ENCODE measurements at places on chromosomes 11 and 22.

GRCh38 chr11:86889001-86889341 lies 66.2 kb downstream of the FZD4 start:
- DNase-seq: no peak

- DNase-seq: no peak
Observed at GRCh38 chr11:110112457-110112856, 19.3 kb downstream of the ZC3H12C start.

DNA sequence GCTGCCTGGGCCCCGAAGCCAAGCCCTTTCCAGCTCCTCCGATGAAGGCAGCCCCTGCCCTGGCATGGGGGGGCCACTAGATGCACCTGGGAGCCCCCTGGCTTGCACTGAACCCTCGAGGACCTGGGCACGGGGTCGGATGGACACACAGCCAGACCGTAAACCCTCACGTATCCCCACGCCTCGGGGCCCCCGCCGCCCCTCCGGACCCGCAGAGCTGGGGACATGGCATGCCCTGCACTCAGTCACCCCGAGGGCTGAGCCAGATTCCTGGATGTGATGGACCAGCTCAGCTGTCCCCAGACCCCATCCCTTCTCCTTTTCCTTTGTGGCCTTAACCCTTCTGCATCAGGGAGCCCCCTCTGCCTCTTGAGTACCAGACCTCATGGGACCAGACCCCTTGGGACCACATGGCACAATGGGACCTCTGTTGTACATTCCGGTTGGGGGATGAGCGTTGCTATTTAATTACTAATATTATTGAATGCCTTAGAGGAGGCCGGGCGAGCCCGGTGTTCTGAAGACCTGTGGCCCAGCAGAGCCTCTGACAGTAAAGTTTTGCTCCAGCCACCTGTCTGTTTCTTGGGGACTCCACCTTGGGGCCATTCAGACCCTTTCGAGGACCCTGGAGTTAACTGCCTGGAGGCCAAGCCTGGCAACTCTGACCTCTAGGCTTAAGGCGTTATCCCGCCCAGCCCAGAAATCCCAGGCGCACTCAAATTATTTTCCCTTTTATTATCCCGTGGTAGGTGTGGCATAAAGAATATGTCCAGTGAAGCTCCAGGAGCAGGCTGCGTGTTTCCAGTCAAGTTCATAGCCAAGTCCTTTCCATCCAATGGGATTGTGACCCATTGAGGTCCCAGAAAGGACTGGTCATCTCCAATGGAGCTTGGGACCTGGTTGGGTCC lies 3.0 kb downstream of the RASL10A start:
- no peak for DNase-seq

GRCh38 chr11:72024069-72024754 lies 25.5 kb downstream of the IL18BP start:
- DNase-seq: no peak

GRCh38 chr11:85590848-85591483 lies 36.2 kb downstream of the DLG2 start:
- peak; percentile 1 for DNase-seq

GRCh38 chr22:40044870-40045834 lies 50.4 kb downstream of the FAM83F start:
- DNase-seq: no peak

DNA sequence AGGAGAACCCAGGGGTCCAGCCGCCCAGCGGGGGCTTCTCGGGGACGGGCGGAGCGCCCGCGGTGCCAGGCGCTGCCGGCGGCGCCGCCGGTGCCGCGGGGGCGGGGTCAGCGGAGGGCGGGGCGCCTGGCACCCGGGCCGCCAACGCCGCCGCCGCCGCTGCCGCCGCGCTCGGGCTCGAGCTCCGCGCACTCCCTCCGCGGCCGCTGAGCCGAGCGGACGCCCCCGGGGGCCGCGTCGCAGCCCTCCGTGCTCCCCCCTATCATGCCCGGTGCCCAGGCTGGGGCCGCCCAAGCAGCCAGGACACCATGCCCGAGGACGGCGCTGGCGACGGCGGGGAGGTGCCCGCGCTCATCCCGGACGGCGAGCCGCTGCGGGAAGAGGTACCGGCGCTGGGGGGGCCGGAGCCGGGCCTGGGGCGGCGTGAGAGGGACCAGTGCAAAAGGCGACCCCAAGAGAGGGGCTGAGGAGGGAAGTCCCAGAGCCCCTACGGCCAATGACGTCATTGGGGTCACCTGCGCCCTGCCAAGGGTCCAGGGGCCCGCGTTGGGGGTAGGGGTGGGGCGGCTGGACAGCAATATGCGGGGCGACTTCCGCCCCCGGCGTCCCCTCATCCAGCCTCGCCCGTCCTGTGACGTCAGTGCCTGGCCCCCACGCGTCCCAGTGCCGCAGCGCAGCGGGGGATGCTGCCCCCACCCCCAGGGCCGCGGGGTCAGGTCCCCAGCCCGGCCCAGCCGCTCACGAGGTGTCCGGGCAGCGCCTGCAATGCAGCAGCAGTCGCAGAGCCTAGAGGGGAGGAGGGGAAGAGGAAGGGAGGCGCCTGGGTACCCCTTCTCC lies at the start of gene TMEM151A:
Gene TMEM151A (plus strand): TSS at position 189 of the 837 bp plus-strand sequence. CDS start 120 bp downstream, at position 309.
- no peak for DNase-seq

DNA sequence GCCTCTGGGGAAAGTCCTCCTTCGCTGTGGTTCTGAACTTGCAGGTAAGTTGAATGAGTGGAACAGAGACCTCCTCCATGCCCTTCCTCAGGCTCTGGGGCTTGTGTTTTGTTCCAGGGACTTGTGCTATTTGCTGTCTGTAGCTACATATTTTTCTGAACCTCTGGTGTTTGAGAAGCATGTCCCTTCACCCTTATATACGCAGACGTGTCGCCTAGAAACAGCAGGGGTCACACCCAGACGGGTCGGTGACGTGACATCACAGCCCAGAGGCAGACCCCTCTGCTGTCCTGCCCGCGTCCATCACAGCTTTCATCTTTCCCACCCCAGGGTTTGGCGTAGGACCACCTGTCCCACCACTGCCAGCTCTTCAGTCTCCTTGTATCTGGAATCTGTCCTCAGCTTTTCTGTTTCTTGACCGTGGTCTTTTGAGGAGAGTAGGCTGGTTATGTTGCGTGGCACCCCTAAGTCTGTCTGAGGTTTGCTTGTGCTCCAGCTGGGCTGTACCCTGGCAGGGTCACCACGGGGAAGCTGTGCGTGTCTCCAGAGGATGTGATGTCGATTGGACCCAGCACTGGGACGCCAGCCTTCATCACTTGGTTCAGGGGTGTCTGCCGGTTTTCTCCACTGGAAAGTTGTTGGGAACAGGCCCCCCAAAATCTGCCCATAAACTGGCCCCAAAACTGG lies 13.4 kb upstream of the MUC5B start:
- no peak for DNase-seq

DNA sequence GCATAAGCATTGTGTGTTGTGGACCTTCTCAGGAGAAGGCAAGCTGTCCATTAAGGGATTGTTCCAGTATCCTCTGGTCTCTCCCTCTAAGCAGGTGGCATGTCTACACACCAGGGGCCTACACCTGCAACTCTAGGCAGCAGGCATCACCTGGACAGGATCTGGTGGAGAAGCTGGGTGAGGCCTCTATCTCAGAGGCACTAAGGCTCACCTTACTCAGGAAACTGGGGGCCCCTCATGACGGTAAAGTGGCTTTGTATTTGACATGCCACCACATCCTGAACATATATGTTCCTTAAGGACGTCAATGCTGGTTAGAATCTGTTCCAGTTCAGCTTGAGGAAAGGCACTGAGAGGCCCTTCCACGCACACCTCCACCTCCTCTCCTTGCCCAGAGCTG lies 891.3 kb downstream of the OPCML start:
- no peak for DNase-seq

DNA sequence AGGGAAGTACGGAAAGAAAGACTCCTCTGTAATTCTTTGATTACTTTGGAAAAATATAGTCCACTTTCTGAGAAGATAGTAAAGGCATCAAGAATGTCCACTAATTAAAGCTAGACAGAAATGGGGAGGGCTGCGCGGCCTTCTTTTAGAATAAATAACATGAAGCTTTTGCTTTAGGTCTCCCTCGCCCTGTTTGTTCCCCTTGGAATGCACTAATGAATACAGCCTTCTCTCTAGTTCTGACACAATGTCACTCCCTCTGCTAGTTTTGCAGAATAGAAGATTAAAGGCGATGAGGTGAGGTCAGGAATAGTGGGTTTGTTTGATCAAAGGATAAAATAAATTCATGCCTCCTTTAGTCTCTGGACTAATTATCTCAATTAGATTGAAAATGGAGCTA lies 543.9 kb downstream of the OPCML start:
- DNase-seq: no peak

- peak; percentile 48 for DNase-seq
Observed at GRCh38 chr22:37538590-37539357, 19.6 kb upstream of the CARD10 start.

DNA sequence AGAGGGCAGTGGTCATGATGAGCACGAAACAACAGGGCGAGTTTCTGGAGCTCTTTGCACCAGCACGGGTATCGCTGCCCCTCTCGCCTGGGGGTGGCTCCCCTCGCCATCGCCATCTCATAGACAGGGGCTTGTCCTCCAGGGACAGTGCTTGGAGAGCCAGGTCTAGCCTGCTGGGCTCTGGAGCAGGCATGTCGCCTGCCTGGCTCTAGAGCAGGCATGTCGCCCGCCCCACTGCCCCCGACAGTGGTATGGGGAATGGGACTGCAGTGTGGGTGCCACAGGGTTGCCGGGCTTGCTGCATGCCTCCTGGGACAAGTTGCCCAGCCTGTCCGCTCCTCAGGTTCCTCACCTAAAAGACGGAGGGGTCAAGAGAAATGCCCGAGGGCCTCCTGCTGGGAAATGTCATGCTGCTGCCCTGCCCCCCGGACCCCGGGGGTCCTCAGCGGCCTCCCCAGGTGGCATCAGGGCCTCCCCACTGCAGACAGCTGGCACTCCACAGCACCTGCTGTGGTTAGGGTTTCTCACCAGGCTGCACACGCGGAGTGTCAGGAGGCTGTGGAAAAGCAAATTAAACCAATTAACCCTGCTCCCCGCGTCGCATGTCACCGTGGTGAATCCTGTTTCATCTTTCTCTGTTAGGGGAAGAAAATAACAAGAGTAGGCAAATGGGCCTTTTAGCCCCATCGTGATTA lies 403.0 kb downstream of the TBC1D22A start:
- no peak for DNase-seq

GRCh38 chr11:113351480-113351879 lies 36.1 kb upstream of the ANKK1 start:
- no peak for DNase-seq

DNA sequence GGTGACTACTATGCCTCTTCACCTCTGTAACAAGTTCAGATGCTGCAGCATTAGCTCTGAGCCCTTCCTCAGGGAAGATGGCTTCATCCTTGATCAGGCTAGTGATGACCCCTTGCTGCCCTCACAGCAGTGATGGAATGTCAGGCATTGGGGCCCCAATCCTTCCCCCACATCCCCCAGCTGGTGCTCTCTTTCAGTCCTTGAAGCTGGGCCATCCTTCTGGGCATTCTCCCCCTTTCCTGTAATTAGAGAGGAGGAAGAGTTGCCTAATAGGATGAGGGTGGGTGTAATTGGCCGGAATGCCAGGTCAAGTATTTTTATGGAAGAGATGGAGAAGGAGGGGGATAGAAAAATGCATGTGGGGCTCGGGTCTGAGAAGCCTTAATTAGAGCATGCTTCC lies 62.6 kb downstream of the TRAF6 start:
- DNase-seq: no peak

GRCh38 chr11:102451041-102451680 lies 1.4 kb downstream of the TMEM123 start:
- DNase-seq: no peak

DNA sequence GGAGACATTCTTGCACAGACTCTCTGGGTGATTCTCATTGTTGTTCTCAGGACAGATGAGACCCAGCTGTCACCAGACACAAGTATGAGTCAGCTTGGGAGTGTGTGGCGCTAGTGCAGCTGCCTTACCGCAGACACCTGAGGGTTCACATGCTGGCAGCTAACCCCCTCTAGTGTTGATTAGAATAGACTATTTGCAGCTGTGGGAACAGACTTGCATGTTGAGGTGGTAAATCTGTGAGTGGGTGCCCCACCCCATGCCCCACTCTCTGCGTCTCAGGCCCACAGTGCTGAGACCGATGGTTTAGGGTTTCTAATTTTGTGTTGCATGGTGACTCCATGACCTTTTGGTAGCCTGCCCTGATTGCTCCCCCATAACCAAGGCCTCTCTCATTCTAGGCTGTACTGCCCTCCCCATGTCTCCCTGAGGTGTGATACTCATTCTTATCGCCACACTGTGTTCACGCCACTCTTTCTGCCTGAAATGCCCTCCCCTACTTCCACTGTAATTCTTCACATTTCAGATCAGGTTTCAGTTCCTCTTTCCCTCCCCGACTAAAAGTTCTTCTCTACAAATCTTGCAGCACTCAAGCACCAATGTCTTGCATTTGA lies 73.7 kb upstream of the KIRREL3 start:
- DNase-seq: no peak

DNA sequence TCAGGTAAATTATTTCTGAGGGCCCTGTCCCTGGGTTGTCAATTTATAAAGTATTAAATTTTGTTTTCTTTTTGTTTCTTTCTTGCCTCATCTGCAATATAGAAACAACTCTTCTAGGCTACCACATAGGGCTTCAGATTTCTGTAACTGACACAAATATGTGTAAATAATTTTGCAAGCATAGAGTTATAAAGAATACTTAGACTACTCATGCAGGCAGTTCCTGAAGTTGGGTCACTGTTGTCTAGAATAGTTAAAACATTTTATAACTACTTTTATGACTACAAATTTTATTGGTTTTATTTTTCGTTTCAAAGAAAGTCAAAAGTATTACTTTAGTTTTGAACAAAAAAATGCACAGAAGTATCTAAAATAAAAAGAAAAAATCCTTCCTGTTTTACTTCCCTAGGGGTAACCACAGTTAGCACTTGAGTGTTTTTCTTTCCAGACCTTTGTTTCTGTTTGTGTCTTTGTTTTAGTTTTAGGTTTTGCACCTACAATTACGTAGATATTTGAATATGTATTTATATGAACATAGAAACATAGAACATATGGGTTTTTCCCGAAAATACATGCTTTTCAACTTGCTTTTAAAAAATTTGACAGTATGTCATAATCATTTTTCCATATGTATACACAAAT lies 12.4 kb upstream of the TMEM123 start:
- DNase-seq: no peak

DNA sequence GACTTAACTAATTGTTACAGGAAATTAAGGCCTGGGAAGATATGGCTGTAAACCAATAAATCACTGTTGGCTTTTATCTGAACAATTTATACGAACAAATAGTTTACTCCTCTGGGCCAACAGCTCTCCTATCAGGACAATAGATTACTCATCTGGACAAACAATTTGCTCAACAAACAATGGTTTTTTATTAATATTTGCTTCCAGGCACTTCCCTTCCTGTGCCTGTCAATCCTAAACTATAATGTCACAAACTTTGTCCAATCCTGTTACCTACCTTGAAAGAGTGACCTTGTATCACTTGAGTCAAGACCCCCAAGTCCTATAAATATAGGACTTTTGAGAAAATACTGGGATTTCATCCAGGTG lies 87.6 kb upstream of the OR9Q1 start:
- DNase-seq: no peak

DNA sequence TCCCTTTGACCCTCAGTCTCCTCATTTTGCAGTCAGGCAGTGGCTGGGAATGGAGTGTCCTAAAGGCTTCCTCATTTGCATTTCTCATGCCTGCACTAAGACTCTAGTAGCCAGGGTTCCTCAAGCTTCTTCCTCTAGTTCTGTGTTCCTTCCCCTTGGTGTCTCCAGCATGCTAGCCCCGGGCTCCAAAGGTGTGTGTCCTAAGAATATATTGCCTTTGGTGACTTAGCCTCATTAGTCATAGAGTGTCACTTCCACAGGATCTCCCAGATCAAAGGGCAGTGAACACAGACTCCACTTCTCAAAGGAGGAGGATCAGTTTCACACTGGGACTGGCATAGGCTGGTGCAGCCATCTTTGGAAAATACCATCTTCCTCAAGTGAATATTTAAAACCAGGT lies 21.4 kb upstream of the ACER3 start:
- DNase-seq: no peak

- no peak for DNase-seq
Observed at GRCh38 chr22:48257685-48258055, 1495.2 kb downstream of the TBC1D22A start.
